ENCODE measurements at places on chromosomes 5 and 9. TPM values are rescaled to one million over a fixed set of nuclear protein-coding genes. Genes with fewer than 3 reads are reported as not detected.

GRCh38 chr9:109205526-109205925, 38.5 kb upstream of the FRRS1L start:
- no peaks in the 10 kb centered on the region for H3K27me3 ChIP-seq
- no peaks in the 10 kb centered on the region for H3K4me1 ChIP-seq
- no peaks in the 10 kb centered on the region for H3K36me3 ChIP-seq
- H3K4me3 ChIP-seq, result no peak overlapping the region

DNA sequence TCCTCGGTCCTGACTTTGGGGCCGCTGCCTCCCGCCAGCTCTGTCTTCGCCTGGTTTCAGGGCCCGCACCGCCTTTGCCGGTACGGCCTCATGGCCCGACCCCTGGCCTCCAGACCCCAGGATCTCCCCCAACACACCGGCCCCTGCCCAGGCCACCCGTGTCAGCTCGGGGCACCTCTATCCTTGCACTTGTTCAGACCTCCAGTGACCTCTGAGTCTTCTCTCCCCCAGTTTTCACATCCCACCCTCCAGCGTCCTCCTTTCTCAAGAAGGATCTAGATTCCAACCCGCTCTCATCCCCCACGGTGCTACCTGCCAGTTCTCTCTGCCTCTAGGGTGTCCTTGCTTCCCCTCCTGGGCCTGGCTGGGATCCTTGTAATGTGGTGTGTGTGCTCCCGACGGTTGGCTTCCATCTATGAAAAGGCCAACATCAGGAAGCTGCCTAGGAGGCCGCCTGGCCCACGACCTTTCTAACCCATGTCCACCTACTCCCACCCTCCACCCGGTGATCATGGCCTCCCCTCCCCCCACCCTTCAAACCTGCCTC, 61.1 kb downstream of the SPATA31C2 start:
- no peaks in the 10 kb centered on the region for H3K36me3 ChIP-seq
- no peaks in the 10 kb centered on the region for H3K4me1 ChIP-seq
- DNase-seq, result no peak
- no peak overlapping the region for H3K4me3 ChIP-seq
- no peak overlapping the region for H3K27ac ChIP-seq
- no peaks in the 10 kb centered on the region for H3K27me3 ChIP-seq

- no peaks in the 10 kb centered on the region for H3K27me3 ChIP-seq
- no peak overlapping the region for H3K27ac ChIP-seq
- H3K4me1 ChIP-seq, result no peaks in the 10 kb centered on the region
- no peaks in the 10 kb centered on the region for H3K36me3 ChIP-seq
- no peak for DNase-seq
Measured at GRCh38 chr9:120642129-120642770, 62.3 kb upstream of the CDK5RAP2 start.

DNA sequence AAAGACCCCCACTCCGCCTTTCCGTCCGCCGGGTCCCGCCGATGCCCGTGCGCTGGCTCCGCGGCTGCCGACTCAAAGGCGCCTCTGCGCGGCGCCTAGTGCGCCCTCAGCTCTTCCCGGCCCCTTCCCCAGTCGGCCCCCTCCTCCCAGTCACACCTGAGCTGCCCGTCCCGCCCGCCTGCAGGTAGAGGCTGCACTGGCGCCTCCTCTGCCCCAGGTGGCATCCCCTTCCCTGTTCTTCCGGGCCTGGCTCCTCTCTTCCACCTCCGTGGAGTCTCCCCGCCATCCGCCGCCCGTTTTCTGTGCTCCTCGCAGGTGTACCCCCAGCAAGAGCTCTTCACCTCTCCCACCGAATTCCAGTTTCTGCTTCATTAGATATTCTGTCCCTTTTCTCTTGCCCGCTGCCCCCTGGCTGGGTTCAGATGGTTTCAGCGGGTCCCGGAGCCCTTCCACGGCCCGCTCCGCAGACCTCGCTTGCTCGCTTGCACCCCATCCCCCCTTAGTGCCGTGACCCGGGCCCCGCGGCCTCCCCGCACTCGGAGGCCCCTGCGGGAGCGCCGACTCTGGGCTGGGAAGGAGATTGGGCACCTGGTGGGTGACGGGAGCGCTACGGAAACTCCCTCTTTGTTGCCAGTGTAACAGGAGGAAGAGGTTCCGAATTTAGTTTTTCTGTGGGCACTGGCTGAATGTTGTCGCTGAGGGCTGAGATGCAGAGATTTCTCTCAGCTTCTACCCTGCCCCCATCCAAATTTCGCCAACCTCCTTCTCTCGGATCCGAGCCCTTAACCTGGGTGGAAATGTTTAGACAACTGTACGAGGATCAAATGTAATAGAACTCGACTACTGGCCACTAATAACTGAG, 809 bp downstream of the SLC44A1 start:
- no peaks in the 10 kb centered on the region for H3K36me3 ChIP-seq
- peak; percentile 81 for DNase-seq
- peak overlapping the region; percentile 28 for H3K27ac ChIP-seq
- H3K27me3 ChIP-seq, result no peaks in the 10 kb centered on the region

GRCh38 chr5:137040024-137040423, 459.1 kb downstream of the SPOCK1 start:
- no peak overlapping the region for H3K4me3 ChIP-seq
- H3K36me3 ChIP-seq, result no peaks in the 10 kb centered on the region
- DNase-seq, result no peak
- H3K27me3 ChIP-seq, result no peaks in the 10 kb centered on the region

The BRD8 gene
- 36.0 TPM for total RNA-seq

The HAPLN1 gene
- total RNA-seq, result 1.6 TPM
